Progenitor cell of endocrine pancreas (in vitro differentiated cells): ENCODE measurements at places on chromosomes 4 and X. TPM values are rescaled to one million over a fixed set of nuclear protein-coding genes. Genes with fewer than 3 reads are reported as not detected.

The DCAF16 gene
- 63.1 and 72.3 TPM in 2 replicates for total RNA-seq

The ASMT gene
- 0.36 TPM in 1 of 2 replicates, not detected in the other for total RNA-seq

The ASB5 gene
- 0.50 and 0.84 TPM in 2 replicates for total RNA-seq

The SOX3 gene
- total RNA-seq = 21.7 and 24.3 TPM in 2 replicates

The SPARCL1 gene
- 0.41 and 0.84 TPM in 2 replicates for total RNA-seq

The NSG1 gene
- total RNA-seq = 52.4 and 55.0 TPM in 2 replicates

The USP17L15 gene
- not detected in 2 replicates for total RNA-seq

The HMGB2 gene
- 145 and 157 TPM in 2 replicates for total RNA-seq

The FGF16 gene
- total RNA-seq = 0.36 TPM in 1 of 2 replicates, not detected in the other

DNA sequence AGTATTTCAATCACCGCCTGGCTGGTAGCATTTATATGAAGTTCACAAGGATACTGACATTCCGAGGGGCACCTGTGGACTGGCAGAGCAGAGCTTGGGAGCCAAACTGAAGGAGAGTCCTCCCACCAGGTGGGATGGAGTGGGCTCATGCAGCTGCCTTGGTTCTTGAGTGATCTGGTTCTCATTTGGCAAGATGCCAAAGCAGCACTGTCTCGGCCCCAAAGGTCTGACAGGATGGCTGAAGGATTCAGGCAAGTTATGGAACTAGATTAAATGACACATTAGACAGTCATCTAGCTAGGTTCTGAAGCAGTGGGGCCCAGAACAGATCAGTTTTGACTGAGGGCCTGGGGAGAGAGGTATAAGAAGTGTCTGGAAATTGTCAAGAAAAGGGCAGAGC is 3.2 kb downstream of the FGF16 start:
- H3K4me1 ChIP-seq = no peaks in the 10 kb centered on the region
- H3K27ac ChIP-seq = no peak overlapping the region
- no peak for DNase-seq

DNA sequence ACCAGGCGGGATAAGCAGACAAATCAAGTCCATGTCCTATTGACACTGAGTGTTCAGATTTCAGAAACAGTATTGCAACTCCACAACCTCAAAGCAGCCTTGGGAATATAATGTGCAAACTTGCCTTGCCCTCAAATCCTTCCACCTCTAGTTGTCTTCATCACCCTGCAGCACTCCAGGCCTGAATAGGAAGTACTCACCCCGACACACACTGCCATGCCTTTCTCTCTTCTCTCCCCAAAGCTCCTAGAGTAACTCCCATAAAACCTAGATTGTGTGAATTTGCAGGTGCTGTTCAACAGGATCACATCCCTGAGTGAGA is 19.6 kb downstream of the ACSL1 start:
- H3K27ac ChIP-seq = no peak overlapping the region
- peaks cover 10% of the 10 kb centered on the region for H3K4me1 ChIP-seq
- H3K36me3 ChIP-seq = no peaks in the 10 kb centered on the region
- DNase-seq = no peak
- peaks cover 20% of the 10 kb centered on the region for H3K27me3 ChIP-seq

- no peak overlapping the region for H3K4me3 ChIP-seq
- H3K27me3 ChIP-seq = peaks cover 3% of the 10 kb centered on the region
- DNase-seq = no peak
- no peak overlapping the region for H3K27ac ChIP-seq
- H3K36me3 ChIP-seq = peaks cover 15% of the 10 kb centered on the region
Measured at GRCh38 chr4:94960708-94961107, 203.0 kb downstream of the BMPR1B start.

- no peaks in the 10 kb centered on the region for H3K4me1 ChIP-seq
- no peaks in the 10 kb centered on the region for H3K36me3 ChIP-seq
- DNase-seq = no peak
- H3K4me3 ChIP-seq = no peak overlapping the region
- peaks cover 21% of the 10 kb centered on the region for H3K27me3 ChIP-seq
Measured at GRCh38 chrX:1909419-1910206, 294.8 kb downstream of the ASMT start.

GRCh38 chr4:54085284-54085683 is 14.7 kb upstream of the GSX2 start:
- peaks cover 53% of the 10 kb centered on the region for H3K27me3 ChIP-seq
- H3K4me1 ChIP-seq = no peaks in the 10 kb centered on the region
- no peak overlapping the region for H3K4me3 ChIP-seq
- no peak overlapping the region for H3K27ac ChIP-seq

DNA sequence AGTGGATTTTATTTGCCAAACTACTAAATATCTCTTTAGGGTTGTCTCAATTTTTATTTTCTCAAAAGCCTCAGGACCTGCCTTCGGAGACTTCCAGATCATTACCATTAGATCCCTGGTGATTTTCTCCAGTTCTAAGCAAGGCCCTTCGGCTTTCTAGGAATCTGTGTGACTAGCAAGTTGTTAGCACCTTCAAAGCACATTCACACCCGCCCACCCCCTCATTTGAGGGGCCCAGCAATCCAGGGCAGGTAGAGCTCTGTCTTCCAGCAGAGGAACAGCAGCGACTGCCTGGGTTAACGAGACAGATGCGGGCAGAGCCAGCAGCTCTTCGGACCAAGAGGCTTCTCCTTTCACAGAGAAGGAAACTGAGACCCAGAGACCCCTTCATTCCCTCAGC is 2.0 kb downstream of the WDR1 start:
- H3K4me1 ChIP-seq = peaks cover 16% of the 10 kb centered on the region
- peaks cover 21% of the 10 kb centered on the region for H3K36me3 ChIP-seq
- H3K27me3 ChIP-seq = no peaks in the 10 kb centered on the region
- no peak for DNase-seq
- H3K27ac ChIP-seq = no peak overlapping the region
